GF-D8 (cell line): ENCODE measurements at places on chromosomes 6 and 20.

- no peak for DNase-seq
Measured at GRCh38 chr6:161673026-161673425, 399.2 kb upstream of the AGPAT4 start.

GRCh38 chr6:15113587-15113986, 132.3 kb upstream of the JARID2 start:
- no peak for DNase-seq

GRCh38 chr20:20373091-20373571, 5.2 kb downstream of the INSM1 start:
- no peak for DNase-seq

DNA sequence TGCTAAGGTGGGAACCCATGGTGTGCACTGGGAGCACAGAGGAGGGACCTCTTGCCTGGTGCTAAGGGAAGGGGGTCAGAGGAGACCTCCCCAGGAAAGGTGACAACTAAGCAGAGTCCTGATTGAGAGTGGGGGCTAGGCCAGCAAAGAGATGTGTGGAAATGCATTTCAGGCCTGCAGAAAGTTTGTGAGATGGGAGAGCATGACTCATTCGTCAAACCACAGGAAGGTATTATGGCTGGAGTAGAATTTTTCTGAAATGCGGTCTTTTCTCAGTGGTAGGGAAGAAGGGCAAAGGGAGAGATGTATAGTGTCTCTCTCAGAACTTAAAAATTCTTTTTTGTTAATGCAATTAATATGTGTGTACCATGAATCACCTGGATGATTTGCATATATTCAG, 23.6 kb upstream of the EDN1 start:
- no peak for DNase-seq

GRCh38 chr6:138432063-138432356, 28.0 kb downstream of the HEBP2 start:
- no peak for DNase-seq

DNA sequence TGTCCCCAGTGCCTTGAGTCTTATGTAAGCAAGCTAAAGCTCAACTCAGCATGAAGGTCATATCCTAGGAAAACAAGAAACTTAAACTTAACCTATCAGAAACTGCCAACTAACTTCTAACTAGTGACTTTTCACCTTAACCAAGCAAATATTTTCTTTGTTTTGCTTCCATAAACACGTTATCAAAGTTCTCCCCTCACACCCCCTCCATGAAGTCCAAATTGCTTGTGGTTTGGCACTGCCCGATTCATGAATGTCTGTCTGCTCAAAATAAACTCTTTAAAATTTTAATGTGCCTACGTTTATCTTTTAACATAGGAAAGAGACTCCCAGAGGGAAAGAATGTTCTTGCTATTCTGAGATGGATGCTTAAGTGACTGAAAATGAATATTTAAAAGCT, 34.9 kb downstream of the GSTA2 start:
- DNase-seq: no peak

DNA sequence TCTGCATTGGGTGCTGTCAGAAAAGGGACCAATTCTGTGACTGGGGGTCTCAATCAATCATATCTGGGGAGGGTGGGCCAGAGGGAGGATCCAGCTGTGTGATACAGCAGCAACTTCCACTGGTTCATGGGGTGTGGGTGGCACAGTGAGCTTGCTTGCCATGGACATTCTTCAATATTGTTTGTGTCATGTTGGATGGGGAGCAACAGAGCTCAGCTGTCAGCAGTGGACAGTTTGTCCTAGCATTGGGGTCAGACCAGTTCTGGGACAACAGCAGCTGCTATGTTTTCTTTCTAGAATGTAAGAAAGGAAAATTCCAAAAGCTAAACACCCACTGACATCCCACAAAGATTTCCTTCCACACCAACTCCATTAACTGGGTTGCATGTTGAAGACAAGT, 221.9 kb upstream of the CDH4 start:
- DNase-seq: no peak

GRCh38 chr20:33777816-33778215, 33.3 kb upstream of the CHMP4B start:
- no peak for DNase-seq

- DNase-seq: no peak
Measured at GRCh38 chr6:74137911-74138310, 441.9 kb downstream of the CD109 start.

GRCh38 chr6:90701146-90701781, 114.4 kb upstream of the MAP3K7 start:
- no peak for DNase-seq
